ENCODE measurements at places on chromosomes 11 and 22.

GRCh38 chr11:102177974-102178631, 67.9 kb downstream of the YAP1 start:
- no peak for DNase-seq

- DNase-seq: no peak
These were observed 41.6 kb downstream of the MRGPRX2 start for GRCh38 chr11:19018901-19019300.

DNA sequence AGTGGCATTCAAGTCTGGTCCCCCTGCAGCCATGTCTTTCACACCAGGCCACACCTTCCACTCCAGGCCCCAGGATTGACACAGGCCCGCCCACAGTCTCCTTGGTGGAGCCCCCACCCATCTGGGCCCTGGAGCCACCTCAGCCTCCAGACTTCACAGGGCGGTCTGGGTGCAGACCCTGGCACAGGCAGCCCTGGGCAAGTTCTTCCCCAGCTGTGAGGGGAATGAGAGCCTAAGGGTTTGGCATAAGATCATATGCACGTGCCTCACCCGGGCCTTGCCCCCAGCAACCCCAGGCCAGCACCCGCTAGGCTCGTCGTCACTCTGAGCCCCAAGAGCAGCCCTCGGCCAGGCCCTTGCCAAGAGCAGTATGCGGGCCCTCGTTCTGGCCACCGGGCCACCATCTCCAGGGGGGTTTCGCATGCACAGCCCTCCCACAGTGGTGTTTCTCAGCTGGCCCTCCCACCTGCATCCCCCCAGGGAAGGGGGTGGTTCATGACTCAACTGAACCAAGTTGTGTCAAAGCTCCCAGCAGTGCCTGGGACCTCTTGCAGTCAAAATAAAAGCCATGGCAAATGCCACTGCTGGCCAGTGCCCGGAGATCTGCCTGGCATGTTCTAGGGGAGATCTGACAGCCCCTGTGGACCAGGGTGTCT, 70.4 kb upstream of the KCNQ1OT1 start:
- no peak for DNase-seq

- DNase-seq: no peak
These were observed 47.0 kb upstream of the LINC01488 start for GRCh38 chr11:69434471-69434931.

DNA sequence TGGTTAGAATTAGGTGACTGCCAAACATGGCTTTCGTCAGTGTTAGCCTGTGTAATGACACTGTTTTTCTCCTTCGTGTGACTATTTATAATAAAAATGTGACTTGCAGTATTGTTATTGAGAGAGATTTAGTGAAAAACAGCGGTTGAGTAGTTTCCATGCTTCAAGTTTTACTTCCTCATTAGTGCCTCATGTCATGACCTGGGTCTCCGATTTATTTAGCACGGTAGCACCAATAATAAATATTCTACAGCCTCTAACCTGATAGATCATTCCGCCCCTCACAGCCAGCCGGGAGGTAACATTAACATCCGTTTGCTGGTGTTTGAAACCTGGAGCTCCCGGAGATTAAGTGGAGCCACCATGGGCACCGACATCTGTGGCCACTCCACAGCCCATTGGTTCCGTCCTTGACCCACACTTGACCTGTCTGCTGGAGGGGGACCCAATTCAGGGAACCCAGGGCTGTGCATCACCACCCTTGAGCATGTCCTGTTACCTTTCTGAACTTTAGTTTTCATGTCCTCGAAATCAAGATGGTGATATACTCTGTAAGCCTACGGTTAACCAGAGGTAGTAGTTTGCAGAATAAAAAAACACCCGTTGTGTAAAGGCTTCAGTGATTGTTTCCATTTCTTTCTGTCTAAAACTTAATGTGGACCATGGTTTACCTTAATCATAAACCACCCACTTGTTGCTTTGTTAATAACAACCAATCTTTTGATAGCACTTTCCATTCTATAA, 104.1 kb downstream of the ATXN10 start:
- DNase-seq: no peak
